ENCODE measurements at places on chromosomes 4 and X. TPM values are rescaled to one million over a fixed set of nuclear protein-coding genes. Genes with fewer than 3 reads are reported as not detected.

ASMT gene
- total RNA-seq: 1.4 TPM

CDKL2 gene
- 1.4 TPM for total RNA-seq

GPAT3 gene
- total RNA-seq: 1.8 TPM

SMAD1 gene
- total RNA-seq: 22.6 TPM

CYSLTR1 gene
- total RNA-seq: 0.09 TPM

PF4V1 gene
- total RNA-seq: not detected

XPNPEP2 gene
- total RNA-seq: 0.25 TPM

MAGEB2 gene
- total RNA-seq: not detected

TAF9B gene
- 23.8 TPM for total RNA-seq

ARMCX1 gene
- 29.1 TPM for total RNA-seq

GUCY1B1 gene
- total RNA-seq: 2.9 TPM

CCDC160 gene
- 2.4 TPM for total RNA-seq

NXT2 gene
- total RNA-seq: 13.5 TPM

EPGN gene
- total RNA-seq: not detected

BTK gene
- total RNA-seq: not detected

SAGE1 gene
- not detected for total RNA-seq

HSD17B13 gene
- not detected for total RNA-seq

CDS1 gene
- 13.9 TPM for total RNA-seq

CPE gene
- total RNA-seq: 11.9 TPM

TBX22 gene
- total RNA-seq: 0.33 TPM

MAP9 gene
- 18.9 TPM for total RNA-seq

CCNA2 gene
- total RNA-seq: 95.1 TPM

FAM47E gene
- total RNA-seq: 1.3 TPM

DGKK gene
- 19.2 TPM for total RNA-seq

ZFYVE28 gene
- total RNA-seq: 3.9 TPM

SUPT20HL2 gene
- not detected for total RNA-seq

HCFC1 gene
- 117 TPM for total RNA-seq

CLDN2 gene
- not detected for total RNA-seq

PAGE1 gene
- total RNA-seq: not detected

WWC2 gene
- total RNA-seq: 138 TPM

C4orf46 gene
- 27.3 TPM for total RNA-seq

PNMA5 gene
- total RNA-seq: 0.11 TPM

GAGE12J gene
- total RNA-seq: not detected

SLC6A8 gene
- total RNA-seq: 98.5 TPM

ARMCX6 gene
- total RNA-seq: 36.6 TPM

POU4F2 gene
- not detected for total RNA-seq

CENPI gene
- total RNA-seq: 22.5 TPM

POU3F4 gene
- 1.4 TPM for total RNA-seq

ASB12 gene
- total RNA-seq: 1.2 TPM

LRCH2 gene
- total RNA-seq: 5.5 TPM
